Fibroblast of the aortic adventitia (primary cell): ENCODE measurements at places on chromosomes 4 and X. TPM values are rescaled to one million over a fixed set of nuclear protein-coding genes. Genes with fewer than 3 reads are reported as not detected.

Gene SHROOM2
- total RNA-seq: 0.16 TPM in 1 of 2 replicates, not detected in the other

Gene MGARP
- total RNA-seq: 17.1 and 56.9 TPM in 2 replicates

Gene DAPP1
- total RNA-seq: not detected in 2 replicates

Gene SPIN2A
- total RNA-seq: 0.63 TPM in 1 of 2 replicates, not detected in the other

Gene GAGE2A
- total RNA-seq: not detected in 2 replicates

Gene IL13RA2
- 21.8 and 213 TPM in 2 replicates for total RNA-seq

Gene TLR2
- not detected in 2 replicates for total RNA-seq

Gene ABCG2
- 0.90 and 7.0 TPM in 2 replicates for total RNA-seq

Gene ITIH6
- not detected in 2 replicates for total RNA-seq

Gene RTL3
- 0.27 TPM in 1 of 2 replicates, not detected in the other for total RNA-seq

Gene SPANXB1
- not detected in 2 replicates for total RNA-seq

Gene CSAG3
- not detected in 2 replicates for total RNA-seq
